ENCODE measurements at places on chromosomes 7 and 10.

- no peak for DNase-seq
These were observed 55.9 kb downstream of the DIP2C start for GRCh38 chr10:633279-634245.

GRCh38 chr10:94608559-94608958 is 63.0 kb downstream of the HELLS start:
- DNase-seq: no peak

DNA sequence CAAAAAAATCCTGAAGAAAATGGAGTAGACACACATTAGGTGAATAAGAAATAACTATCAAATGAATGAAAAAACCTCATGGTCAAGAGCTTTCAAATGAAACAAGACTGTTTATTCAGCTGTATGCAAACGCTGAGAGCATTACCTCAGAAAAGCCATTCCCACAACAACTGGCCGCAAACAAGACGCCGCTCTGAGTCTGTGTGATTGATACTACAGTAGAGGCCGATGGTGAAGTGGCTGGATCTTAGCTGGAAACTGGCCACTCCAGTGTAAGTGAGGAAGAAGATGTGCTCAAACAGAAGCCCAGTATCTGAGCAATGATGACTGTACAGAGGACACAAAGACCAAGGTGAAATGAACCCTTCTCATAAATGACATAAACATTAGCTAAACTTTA is 252.4 kb upstream of the GHITM start:
- DNase-seq: no peak

GRCh38 chr7:29289156-29290021 is 94.8 kb downstream of the CHN2 start:
- no peak for DNase-seq

DNA sequence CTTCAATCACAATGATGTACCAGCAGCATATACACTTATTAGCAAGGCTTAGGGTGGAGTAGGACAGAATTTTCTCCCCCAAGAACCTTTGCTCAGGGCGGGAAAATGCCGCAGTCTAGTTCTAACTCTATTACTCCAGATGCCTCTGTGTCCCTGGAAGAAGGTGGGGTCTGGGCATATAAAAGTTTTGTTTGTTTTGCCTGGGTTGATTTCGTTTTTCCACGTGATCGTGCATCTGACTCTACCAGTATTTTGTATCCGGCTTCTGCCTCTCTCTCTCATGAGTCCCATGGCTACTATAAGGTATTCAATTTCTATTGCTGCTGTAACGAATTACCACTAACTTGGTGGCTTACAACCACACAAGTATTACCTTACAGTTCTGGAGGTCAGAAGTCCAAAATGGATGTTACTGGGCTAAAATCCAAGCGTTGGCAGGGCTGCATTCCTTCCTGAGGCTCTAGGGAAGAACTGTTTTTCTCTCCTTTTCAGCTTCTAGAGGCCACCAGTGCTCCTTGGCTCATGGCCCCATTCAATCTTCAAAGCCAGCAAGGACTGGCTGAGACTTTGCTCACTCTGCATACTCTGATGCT is 181.2 kb upstream of the PRSS58 start:
- no peak for DNase-seq

DNA sequence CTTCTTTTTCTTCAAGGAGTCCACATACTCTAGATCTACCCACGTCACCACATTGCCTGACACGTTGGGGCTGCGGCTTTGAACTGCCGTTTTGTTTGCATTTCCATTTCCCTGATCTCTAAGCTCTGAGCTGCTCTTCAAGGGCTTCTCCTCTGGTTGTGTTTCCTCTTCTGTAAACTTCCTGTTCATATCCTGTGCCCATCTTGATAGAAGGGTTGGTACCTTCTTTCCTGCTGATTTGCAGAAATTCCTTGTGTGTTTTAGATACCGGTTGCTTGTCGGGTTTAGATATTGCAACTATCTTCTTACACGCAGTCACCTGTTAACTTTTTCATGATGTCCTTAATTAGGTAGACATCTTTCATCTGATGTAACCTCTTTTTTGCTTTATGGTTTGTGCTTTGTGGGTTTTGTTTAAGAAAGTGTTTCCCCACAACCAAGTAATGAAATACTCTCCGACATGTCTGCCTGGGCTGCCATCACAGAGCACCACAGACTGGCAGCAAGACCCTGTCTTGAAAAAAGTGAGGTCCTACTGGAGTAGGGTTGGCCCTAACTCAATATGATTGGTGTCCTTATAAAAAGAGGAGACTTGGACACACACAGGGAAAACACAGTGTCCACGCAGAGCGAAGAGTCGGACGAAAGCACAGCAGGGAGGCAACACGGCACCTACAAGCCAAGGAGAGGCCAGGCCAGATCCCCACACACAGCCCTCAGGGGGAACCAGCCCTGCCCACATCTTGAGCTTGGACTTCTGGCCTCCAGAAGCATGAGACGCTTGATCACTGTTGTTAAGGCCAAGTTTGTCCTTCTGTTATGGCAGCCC is 99.1 kb upstream of the PDGFA start:
- peak; percentile 29 for DNase-seq

- no peak for DNase-seq
These were observed 65.5 kb downstream of the LARP4B start for GRCh38 chr10:865924-866576.

GRCh38 chr10:119159332-119159731 is 6.2 kb downstream of the SFXN4 start:
- no peak for DNase-seq

DNA sequence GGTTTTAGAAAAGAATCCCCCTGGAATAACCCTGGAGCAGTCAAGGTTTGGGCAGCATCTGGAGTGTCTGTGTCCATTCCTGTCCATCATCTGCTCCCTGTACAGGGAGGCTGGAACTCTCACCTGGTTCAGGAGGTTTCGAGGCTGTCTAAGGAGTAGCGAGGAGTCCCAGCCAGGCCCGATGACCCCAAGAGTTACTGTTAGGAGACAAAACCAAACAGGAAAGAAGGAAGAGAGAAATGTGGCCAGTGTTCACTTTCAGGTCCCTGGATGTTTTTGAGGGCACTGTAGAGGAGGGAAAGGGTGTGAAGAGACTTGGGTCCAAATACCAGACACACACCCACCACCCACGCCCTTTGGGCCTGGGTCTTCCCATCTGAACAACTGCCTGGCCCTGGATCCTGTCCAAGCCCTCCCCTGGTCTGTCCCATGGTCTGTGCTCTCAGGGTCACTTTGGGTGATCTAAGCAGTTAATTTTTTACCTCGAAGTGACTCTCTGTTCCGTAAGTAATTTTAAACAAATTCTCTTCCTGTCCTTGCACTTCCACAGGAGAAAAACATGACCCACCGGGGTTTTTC is 117.1 kb downstream of the ZMIZ1 start:
- no peak for DNase-seq

- no peak for DNase-seq
These were observed 884.4 kb upstream of the CELF2 start for GRCh38 chr10:10133281-10133680.

DNA sequence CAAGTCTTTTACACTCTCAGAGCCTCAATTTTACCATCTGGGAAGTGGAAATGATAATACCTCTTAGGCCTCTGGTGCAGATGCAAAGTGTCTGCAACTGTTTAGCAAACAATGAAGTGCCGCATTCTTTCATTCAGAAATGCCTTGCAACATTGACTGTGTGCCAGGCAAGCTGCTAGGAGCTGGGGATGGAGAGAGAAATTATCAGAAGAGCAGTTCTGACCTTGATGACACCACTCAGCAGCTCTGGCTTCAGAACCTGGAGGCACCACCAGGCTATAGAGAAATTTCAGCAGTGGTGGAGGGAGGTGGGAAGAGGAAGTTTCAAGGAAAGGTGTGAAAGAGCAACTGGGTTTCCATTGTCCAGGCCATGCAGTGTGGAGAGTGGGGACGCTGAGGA is 78.1 kb upstream of the HABP2 start:
- no peak for DNase-seq

- DNase-seq: no peak
These were observed 276.5 kb downstream of the PTPRN2 start for GRCh38 chr7:158310924-158311666.

DNA sequence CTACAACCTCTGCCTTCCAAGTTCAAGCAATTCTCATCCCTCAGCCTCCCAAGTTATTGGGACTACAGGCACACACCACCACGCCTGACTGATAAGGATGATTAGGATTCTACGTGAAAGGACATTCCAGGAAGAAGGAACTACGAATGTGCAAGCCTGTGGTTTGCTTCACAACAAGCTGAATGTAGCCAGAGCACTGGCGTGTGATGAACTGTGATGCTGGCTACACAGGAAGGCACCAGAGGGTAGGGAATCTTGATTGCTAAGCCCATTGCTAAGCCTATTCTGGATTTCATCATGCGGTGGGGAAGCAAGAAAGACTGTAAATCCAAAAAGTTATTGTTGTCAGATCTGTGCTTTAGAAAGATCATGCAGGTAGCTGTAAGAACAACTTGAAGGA is 72.3 kb upstream of the SRRM3 start:
- DNase-seq: no peak

- DNase-seq: no peak
These were observed 168.9 kb downstream of the PHTF2 start for GRCh38 chr7:77967429-77967828.

- DNase-seq: no peak
These were observed 20.1 kb downstream of the ASB15 start for GRCh38 chr7:123621707-123622106.

DNA sequence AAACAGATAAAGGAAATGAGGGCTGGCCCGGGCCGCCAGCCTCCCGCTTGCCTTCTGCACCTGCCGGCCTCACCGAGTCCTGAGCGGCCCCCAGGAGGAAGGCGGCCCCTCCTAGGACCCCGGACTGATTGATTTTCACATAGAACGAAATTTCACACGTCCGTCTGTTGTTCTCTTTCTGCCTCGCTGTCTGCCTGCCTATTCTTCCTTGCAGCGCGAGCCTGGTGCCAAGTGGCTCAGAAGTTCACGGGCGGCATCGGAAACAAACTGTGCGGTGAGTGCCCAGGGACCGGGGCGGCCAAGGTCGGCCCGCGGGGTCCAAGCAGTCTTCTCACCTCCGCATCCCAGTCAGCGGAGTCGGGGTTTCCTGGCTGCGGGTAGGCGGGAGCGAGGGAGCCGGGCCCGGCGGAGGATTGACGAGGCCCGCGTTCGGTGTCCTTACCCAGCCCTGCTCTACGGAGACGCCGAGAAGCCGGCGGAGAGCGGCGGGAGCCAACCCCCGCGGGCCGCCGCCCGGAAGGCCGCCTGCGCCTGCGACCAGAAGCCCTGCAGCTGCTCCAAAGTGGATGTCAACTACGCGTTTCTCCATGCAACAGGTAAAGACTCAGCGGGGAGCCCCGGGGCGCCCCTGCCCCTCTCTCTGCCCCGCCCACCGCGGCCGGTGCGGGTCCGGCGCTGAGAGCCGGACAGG is 967 bp downstream of the GAD2 start:
- no peak for DNase-seq

GRCh38 chr7:13920053-13920697 is 69.3 kb downstream of the ETV1 start:
- DNase-seq: no peak

DNA sequence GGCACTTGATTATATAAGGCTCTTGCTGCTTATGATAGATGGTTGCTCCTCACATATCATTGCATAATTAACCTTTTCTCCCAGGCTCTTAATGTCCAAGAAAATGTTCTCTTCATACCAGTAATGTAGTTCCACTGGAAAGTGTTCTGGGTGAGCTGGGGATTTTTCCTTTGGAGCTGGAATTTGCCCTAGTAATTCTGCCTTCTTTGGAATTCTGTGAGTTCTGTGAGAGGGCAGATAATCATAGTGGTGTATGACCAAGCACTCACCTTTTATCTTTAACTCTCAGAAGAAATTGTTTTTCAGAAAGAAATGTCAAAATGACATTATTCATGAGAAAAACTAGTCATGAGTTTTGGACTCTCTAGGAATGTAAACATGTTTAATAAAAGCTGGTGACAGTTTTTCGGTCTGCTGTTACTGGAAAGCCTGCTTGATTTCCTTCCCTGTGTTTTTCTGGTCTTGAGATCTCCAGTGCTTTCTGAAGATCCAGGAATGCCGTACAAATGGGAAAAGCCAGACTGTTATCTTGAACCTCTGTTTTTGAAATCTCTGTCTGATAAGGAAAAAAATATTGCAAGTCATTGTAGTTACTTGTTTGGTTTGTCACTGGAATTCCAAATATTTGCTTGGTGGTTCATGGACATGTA is 148.3 kb upstream of the PRPS1L1 start:
- DNase-seq: no peak

- DNase-seq: no peak
These were observed 27.9 kb upstream of the WNT16 start for GRCh38 chr7:121300685-121301420.

DNA sequence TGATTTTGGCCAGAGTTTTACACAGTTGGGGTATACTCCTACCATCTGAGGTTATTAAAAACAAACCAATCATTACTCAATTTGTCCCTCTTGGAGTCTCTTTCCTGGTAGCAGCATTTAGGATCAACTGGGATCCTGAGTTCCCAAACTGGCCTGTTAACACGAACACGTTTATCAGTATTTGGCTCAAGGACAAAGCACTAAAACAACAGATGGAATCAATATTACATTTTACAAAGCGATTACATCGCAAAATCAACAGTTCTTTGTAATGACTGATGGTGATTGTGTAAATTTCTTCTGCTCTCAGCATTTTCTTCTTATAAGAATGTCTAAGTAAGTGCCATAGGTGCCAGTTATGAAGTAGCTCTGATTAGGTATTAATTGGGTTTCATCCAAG is 582.9 kb upstream of the ANKRD30A start:
- no peak for DNase-seq

- no peak for DNase-seq
These were observed 5.6 kb downstream of the BTBD16 start for GRCh38 chr10:122276611-122277208.

- DNase-seq: no peak
These were observed 323.6 kb upstream of the PODXL start for GRCh38 chr7:131880078-131880477.

DNA sequence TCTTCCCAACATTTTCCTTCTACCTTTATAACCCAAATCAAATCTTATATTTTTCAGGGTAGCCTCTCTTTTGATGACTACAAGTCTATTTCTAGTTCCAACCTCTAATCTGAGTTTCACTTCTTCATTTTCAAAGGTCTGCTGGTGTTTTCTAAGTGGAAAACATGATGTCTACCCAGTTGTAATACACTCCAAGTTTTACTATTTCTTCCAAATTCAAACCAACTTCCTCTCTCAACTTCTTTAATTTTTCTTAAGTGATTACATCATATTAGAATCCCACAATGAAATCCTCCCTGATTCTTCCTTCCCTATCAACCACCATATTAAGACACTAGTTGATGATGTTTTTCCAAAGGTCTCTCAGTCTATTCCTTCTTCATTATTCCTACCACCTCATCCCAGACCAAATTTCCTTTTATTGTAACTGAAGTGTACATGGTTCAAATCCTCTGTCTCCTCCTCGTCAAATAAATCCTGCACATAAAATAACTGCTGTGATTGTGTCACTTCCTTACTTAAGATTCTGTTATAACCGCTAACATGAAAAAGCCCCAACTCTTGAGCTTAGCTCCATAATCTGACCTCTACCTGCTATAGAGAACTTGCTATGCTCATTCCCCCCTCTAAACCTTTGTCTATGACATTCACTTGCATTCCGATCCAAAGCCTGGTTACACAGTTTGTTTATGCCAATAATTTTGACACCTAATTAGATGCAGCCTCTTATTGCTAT is 12.7 kb downstream of the TAS2R38 start:
- no peak for DNase-seq

GRCh38 chr7:27166531-27167505 is 1.5 kb upstream of the HOXA9 start:
- DNase-seq: no peak

GRCh38 chr7:113440173-113440572 is 321.8 kb upstream of the SMIM30 start:
- no peak for DNase-seq

Data from stimulated activated CD4-positive, alpha-beta T cell treated with anti-CD3 and anti-CD28 coated beads, Interleukin-15, amount 100 ng/mL, for 1 hour (primary cell).